ENCODE measurements at places on chromosomes 16 and 17. TPM values are rescaled to one million over a fixed set of nuclear protein-coding genes. Genes with fewer than 3 reads are reported as not detected.

TP53TG3 gene
- 0.14 TPM for total RNA-seq

OR1A1 gene
- total RNA-seq = 0.25 TPM

TNP2 gene
- not detected for total RNA-seq

UNC45B gene
- total RNA-seq = 0.19 TPM

CRYBA1 gene
- total RNA-seq = not detected

NQO1 gene
- 72.8 TPM for total RNA-seq

EPX gene
- 0.50 TPM for total RNA-seq

CDH5 gene
- 0.47 TPM for total RNA-seq

SLC38A8 gene
- 1.2 TPM for total RNA-seq

KRTAP1-1 gene
- not detected for total RNA-seq

KRTAP4-4 gene
- total RNA-seq = not detected

SEZ6L2 gene
- total RNA-seq = 88.0 TPM

KLHL10 gene
- 0.38 TPM for total RNA-seq

KCNH4 gene
- 0.29 TPM for total RNA-seq

SLC13A5 gene
- 0.73 TPM for total RNA-seq

ITGA3 gene
- total RNA-seq = 1.6 TPM

CLEC19A gene
- not detected for total RNA-seq

MYH1 gene
- total RNA-seq = not detected

HBQ1 gene
- not detected for total RNA-seq

KRTAP4-5 gene
- total RNA-seq = not detected

CCDC78 gene
- total RNA-seq = 11.1 TPM

LRRC36 gene
- total RNA-seq = 1.4 TPM

KRT33B gene
- not detected for total RNA-seq

FSCN2 gene
- total RNA-seq = 1.1 TPM

JPH3 gene
- total RNA-seq = 2.5 TPM

CHST5 gene
- 0.20 TPM for total RNA-seq

EVPL gene
- total RNA-seq = 2.1 TPM

OTOP2 gene
- total RNA-seq = 0.25 TPM

NKD1 gene
- total RNA-seq = 1.1 TPM

MYH8 gene
- total RNA-seq = not detected

IL17C gene
- total RNA-seq = not detected

HES7 gene
- 0.31 TPM for total RNA-seq

NSMCE1 gene
- total RNA-seq = 65.8 TPM

WNT9B gene
- total RNA-seq = 0.21 TPM

BCAS3 gene
- 27.9 TPM for total RNA-seq

JMJD6 gene
- 27.0 TPM for total RNA-seq

PMFBP1 gene
- 6.4 TPM for total RNA-seq

CBLN1 gene
- total RNA-seq = 7.9 TPM

MYL11 gene
- total RNA-seq = not detected

CCDC144A gene
- 2.9 TPM for total RNA-seq

PABPN1L gene
- total RNA-seq = 0.80 TPM

SGSM2 gene
- total RNA-seq = 38.3 TPM

ZFP3 gene
- total RNA-seq = 1.6 TPM

P2RX5 gene
- total RNA-seq = 0.91 TPM

TMEM92 gene
- not detected for total RNA-seq

TAC4 gene
- total RNA-seq = not detected

CENPV gene
- total RNA-seq = 46.9 TPM

SRCIN1 gene
- 18.6 TPM for total RNA-seq

CD300LF gene
- not detected for total RNA-seq

HCRT gene
- total RNA-seq = not detected

CDT1 gene
- total RNA-seq = 0.71 TPM

CACNG3 gene
- 0.47 TPM for total RNA-seq

NPIPB4 gene
- total RNA-seq = 20.8 TPM

TEX19 gene
- 0.36 TPM for total RNA-seq

Measured in motor neuron (in vitro differentiated cells).